ENCODE measurements at places on chromosomes 11 and 22.

DNA sequence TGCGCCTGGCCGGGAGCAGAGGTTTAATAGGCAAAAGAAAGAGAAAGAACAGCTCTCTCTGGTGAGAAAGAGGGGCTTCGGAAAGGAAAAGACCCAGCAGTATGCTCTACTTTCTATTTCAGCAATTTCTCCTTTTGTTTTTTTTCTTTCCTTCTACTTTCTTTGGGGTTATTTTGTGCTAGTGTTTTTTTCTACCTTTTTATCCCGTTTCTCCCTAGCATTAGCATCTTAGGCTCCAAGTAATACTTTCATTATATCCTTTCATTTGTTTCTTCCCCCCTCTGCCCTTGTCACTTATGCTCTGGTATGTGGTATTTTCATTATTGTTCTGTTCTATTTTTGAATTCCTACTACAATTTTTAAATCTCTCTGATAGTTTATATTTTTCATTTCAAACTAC is 4.5 kb downstream of the SNU13 start:
- no peak for DNase-seq

DNA sequence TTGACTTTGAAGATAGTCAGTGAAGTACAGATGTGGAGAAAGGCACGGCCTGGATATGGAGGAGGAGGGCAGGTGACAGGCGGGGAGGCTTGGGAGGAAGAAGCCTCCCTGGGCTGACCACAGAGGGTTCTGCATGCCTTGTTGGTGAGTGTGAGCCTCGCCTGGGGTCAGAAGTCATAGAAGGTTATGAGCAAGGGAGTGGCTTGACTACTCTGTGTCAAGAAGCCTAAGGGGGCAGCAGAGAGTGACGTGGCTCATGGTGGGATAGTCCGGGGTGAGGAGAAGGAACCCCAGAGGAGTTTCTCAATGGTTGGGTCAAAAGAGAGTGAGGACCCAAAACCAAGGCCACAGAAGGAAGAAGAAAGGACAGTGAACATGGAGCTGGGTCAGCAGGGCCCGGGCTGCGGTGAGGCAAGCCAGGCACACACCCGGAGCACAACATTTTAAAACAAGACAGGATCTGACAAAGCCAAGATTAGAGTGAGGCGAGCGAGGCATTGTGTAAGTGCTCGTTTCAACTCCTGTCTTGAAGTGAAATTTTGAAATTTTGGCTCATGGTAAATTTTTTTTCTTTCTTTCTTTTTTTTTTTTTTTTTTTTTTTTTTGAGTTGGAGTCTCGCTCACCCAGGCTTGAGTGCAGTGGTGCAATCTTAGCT is 31.9 kb downstream of the PDGFB start:
- DNase-seq, result no peak

DNA sequence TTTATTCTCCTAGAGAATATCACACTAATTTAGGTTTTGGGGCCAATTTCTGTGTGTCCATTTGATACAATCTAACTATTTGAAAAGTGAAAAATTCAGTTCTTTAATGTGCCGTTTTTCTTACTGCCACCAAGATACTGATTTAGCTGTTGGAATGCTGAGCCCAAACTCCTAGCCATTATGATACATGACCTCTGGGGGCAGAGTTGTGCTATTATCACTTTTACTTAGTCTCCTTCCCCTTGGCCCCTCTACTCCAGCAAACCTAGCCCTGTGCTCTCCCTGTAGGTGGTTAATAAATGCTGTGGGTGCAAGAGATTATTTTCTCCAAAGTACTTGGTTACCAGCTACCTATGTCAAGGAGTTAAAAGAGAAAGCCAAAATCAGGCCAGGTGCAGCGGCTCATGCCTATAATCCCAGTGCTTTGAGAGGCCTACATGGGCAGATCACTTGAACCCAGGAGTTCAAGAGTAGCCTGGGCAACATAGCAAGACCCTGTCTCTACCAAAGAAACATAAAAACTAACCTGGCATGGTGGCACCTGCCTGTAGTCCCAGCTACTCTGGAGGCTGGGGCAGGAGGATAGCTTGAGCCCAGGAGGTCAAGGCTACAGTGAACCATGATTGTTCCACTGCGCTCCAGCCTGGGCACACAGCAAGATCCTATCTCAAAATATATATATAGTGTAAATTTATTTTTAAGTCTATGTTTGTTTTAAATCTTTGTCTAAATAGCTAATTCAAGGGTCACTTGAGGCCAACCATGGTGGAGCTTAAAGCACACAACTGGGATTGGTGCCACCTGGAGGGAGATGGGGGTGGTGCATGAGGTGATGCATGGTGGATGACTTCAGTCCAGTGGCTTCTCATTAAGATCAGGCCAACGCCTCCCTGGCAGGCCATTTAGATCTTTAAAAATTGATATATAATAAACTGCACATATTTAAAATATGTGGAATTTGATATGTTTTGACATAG is 193.2 kb upstream of the PLET1 start:
- peak; percentile 52 for DNase-seq

DNA sequence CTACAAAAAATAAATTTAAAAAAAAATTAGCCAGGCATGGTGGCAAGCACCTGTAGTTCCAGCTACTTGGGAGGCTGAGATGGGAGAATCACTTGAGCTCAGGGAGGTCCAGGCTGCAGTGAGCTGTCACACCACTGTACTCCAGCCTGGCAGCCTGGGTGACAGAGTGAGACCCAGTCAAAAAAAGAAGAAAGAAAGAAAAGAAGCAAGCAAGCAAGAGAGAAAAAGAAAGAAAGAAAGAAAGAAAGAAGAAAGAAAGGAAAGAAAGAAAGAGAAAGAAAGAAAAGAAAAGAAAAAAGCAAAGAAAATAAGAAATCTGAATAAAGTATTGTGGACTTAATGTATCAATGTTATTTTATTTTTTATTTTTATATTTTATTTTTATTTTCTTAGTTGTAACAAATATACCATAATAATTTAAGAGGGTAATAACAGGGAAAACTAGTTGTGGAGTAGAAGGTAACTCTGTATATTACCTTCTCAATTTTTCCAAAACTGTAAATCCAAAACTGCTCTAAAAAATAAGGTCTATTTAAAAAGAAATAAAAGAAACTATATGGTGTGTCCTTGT is 1.1 kb upstream of the ZNF215 start:
- DNase-seq, result no peak

Measured in H4 (cell line).